ENCODE measurements at places on chromosomes 6 and 20. TPM values are rescaled to one million over a fixed set of nuclear protein-coding genes. Genes with fewer than 3 reads are reported as not detected.

PTPRK gene
- 69.5 TPM for total RNA-seq

ZKSCAN4 gene
- 5.8 TPM for total RNA-seq

PSORS1C1 gene
- 2.6 TPM for total RNA-seq

FGD2 gene
- 76.7 TPM for total RNA-seq

CLVS2 gene
- total RNA-seq, result not detected

GJA10 gene
- total RNA-seq, result not detected

LRP11 gene
- total RNA-seq, result 39.5 TPM

All from lung (tissue), 17 donors.